CD4-positive, alpha-beta T cell treated with Interleukin-4 for 4 hours (primary cell): ENCODE measurements at places on chromosomes 3 and 15.

DNA sequence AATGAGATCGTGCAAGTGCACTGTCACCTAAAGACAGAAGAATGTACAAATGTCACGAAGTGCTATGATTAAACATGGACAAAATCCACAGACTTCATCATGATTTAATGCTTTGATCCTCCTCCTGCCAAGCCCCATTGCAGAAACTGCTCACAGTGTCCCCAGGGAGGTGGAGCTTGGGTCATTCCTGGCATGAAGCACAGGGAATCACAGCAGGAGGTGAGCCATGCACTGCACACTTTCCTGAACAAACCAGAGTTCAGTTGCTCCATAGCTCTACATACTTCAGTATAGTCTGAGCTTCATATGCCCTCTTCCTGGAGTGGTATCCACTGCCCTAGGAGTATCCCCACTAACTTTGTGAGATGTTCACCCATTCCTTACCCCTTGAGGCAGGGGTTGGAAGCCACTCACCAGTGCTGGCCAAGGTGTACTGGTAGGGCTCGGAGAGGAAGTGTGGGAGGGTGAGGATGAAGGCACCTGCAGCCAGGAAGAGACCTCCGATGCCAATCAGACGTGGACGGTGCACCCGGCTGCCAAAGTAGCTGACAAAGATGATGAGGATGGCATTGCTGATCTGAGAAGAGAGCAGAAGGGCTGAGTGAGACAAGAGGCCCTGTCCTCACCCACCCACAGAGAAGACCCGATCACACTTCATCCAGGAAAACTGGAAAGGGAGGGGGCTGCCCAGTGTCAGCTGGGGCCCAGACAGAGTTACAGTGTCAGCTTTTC, 56.3 kb downstream of the SLCO2A1 start:
- DNase-seq: no peak

DNA sequence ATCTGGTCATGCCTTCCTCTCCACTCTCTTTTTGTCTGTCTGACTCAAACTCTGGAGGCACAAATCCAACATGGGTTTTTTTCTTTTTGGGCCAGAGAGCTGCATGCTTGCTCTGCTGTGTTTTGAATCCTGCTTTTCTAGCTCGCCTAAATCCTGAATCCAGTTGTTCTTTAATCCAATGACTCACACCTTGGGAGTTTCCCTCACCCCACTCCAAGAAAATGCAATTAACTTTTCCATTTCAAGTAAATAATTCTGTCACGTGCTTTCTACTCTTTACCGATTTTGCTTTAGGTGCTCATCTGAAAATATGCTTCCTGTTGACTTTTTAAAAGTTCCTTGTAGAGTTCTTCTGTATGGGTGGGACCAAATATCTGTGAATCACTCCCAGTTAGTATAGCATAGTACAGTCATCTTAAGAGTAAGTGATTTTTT, 47.6 kb downstream of the SLMAP start:
- peak; percentile 69 for DNase-seq

GRCh38 chr3:567488-568185, 371.1 kb downstream of the CHL1 start:
- DNase-seq: no peak

DNA sequence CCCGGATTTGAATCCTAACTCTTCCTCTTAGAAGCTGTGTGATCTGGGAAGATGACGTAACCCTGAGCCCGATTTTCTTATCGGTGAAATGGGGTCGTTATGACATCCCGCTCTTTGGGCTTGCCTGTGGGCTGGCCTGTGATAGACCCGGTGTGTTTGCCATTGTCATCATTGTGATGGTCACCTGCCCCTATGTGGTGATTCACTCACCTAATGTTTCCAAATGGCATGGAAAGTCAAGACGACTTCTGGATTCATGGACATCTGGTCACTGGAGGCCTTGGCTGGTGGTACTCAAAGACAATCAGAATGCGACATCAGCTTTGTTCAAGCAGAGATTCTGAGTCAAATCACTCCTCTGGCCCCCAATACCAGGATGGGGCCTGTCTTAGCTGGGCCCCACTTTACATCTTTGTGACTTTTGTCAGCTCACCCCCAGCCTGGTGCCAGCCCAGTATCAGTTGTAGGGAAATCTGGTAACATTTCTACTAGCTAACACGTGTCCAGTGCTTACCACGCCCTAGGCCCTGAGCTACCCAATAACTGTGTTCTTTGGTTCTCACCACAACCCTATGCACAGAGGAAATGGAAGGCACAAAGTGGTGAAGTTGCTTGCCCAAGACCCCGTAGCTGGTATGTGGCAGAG, 2.8 kb downstream of the TMEM43 start:
- DNase-seq: no peak

- DNase-seq: no peak
These were observed 904 bp upstream of the MCTP2 start for GRCh38 chr15:94230431-94230882.

DNA sequence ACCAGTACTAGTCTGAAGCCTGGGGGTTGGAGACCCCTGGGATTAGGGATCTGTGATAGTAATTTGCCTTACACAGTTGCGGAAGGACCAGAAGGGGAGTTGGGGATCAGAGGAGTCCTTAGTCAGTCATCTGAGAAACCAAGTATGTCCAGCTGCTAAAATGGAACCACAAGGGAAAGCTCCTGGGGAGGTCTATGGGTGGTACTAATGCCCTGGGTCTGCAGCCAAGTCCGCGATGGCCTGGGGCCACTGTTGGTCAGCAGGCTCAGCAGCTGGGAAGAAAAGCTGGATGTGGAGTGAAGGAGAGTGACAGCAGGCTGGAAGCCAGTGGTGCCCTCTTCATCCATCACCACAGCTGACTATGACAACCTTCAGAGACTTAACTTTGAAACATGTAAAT, 2.2 kb upstream of the ANKDD1A start:
- DNase-seq: no peak

DNA sequence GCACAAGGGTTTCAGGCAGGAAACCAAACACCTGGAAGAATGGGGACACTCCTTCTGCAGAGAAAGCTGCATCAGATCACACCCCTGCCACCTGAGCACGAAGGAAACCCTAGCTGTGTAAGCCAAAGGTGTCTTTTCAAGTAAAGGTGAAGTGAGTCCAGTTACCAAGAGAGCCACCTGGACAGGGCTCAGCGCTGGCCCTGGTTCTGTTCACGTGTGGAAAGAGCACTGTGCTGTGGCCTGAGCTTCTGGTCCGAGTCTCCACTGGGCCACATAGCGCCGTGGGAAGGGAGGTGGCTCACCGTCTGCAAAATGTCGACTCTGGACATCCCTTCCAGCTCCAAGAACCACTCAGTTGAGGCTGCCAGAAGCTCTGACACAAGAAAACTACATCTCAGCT, 151.1 kb downstream of the ADAMTS17 start:
- no peak for DNase-seq

- no peak for DNase-seq
These were observed 53.6 kb upstream of the MINAR1 start for GRCh38 chr15:79378394-79379109.

DNA sequence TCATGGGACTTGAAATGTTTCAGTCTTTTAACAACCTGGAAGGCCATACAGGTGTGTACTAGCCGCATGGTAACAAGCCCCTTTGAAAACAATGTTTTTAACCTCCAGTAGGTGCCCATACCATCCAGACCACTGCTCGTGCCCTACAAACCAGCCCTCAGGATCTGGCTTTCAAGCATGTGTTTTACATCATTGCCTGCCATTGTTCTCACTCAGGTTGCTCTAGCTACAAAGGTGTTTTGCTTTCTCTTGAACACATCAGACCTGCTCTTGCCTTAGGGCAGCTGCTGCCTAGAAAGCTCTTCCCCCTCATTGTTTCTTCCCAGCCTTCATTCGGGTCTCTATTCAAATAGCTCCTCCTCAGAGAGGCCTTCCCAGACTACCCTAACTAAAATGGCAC, 32.3 kb upstream of the MAP3K13 start:
- DNase-seq: no peak

- DNase-seq: no peak
These were observed 93.9 kb downstream of the CPN2 start for GRCh38 chr3:194257151-194257621.

GRCh38 chr15:27583651-27584050, 515.5 kb downstream of the OCA2 start:
- no peak for DNase-seq

DNA sequence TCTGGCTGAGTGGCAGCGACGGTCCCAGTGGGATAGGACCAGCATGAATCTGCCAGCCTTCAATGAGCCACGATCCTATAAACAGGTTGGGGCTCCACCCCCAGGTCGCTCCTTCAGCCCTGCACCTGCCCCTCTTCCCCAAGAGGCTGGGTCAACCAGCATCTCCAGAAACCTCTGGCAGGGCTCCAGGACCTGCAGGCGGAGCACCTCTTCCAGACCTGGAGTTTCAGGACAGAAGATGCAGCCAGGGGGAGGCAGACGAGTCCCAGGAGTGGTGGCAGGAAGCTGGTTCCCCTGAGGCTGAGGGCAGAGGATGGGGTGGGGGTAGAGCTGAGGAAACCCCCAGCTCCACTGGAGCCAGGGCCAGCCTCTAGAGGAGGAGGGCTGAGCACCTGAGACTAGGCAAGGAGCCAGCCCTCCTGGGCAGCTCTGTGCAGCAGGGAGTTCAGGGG, at the start of gene PLA2G4D:
Gene PLA2G4D (minus strand): TSS at position 51 of the 452 bp plus-strand sequence. CDS start 103 bp downstream, outside the sequence.
- DNase-seq: no peak

DNA sequence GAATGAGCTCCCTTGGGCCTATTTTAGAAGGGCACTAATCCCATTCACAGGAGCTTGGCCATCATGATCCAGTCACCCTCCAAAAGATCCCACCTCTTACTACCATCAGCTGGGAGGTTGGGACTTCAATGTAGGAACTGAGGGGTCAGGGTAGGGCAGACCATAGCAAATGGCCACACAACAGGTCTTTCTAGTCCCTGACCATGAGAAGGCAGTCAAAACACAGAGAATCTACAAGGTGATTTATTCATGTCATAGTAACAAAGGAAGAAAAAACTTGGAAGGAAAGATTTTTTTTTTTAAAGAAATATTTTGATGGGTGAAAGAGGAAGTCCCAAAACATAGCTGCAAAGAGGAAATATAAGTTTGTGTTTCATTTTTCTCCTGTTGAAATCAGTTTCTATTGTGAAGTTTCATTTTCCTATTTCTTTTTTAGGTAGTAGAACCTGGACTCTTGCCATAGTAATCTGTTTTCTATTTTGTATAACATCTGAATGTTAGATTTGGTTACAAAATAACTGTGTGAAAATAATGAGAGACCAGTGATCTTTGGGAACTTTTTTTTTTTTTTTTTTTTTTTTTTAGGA, 23.5 kb upstream of the TNFSF10 start:
- DNase-seq: no peak

- DNase-seq: no peak
These were observed 51.8 kb upstream of the CDAN1 start for GRCh38 chr15:42788725-42789124.

DNA sequence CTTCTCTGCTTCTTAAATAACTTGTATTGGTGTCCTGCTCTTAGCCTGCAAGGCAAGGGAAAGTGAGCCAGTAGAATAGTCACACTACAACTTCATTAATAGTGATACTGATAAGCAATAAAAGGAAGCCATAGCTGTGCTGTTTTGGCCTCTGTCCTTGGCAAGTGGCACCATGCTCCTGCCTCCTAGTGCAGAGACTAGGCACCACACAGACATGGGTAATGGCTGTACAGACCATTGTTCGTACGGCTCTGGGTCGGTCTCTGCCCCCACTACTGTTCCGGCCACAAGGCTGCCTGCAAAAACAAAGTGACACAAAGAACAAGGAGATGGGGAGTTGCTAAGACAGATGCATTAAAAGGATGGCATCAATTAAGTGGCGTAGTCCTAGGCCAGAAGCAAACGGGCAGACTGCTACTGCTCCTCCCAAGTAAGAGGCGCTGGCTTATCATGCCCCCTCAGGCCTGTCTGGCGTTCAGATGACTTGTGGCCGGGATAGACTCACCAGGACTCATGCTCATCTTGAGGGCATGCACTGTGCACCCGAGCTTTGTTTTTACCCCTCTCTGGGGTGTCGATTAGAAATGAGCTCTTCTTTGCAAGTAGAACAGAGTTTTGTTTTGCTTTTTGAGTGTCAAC, 75.6 kb downstream of the TRAK1 start:
- DNase-seq: no peak

DNA sequence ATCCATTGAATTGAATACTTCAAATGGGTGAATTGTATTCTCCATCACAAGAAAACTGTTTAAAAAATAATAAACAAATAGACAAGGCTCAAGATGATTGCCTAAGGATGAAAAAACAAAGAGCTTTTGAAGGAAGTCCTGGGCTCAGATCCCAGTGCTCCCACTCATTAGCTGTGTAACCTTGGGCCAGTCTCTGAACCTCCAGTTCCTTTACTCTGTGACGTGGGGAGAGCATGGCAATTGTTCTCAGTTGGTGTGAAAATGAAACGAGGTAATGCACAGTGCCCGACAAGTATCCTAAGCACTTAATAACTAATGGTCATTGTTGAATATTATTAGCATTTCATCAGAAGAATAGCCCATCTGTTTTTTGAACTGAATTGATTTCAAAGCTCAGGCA, 40.7 kb downstream of the TNIK start:
- DNase-seq: no peak

- DNase-seq: no peak
These were observed 216.1 kb upstream of the CDIN1 start for GRCh38 chr15:36363335-36363734.

GRCh38 chr15:38076786-38077185, 142.3 kb downstream of the TMCO5A start:
- no peak for DNase-seq

DNA sequence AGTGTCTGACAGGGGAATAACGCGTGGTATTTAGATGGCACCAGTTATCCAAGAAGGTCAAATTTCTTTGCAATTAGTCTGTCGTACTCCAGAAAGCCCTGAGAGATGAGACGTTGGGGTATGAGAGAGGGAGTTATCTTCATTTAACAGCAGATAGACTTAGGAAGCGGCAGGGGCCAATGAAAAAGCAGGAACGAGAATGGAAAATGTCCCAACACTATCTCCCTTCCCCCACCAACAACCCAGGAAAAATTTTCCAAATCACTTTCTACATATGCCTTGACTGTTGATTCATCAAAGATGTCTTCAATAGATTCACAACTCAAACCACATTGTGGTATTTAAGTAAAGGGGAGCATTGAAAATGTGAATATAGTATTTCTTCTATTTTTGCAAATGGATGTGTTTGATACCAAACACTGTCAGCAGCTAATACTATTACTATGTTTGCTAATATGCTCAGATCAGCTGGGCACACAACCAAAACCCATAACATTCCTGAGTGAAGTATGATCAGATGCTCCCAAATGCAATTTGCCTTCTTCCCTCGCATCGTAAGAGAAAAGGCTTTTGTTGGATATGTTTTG, 13.3 kb upstream of the GREM1 start:
- DNase-seq: no peak

GRCh38 chr15:68445351-68445750, 13.4 kb upstream of the ITGA11 start:
- DNase-seq: no peak

DNA sequence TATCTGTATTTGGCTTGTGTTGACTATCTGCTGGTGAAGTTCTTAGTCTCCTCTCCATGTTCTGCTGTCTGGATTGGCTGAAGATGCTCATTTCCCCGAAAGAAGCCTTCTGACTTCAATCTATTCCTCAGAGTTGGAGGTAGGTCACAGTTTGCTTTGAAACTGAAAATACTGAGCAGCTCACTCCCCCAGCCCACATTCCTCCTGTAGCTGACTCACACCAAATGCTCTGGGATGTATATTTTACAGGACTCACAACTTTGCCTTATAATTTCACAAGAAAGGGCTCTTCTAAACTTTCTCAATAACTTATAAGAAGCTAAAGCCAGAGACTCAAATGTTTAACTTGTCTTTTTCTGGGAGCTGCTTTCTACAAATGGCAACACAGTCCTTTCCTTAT, 36.3 kb upstream of the SNX4 start:
- DNase-seq: no peak

GRCh38 chr15:71461748-71462147, 346.5 kb downstream of the THSD4 start:
- no peak for DNase-seq
